Hepatocyte (in vitro differentiated cells): ENCODE measurements at places on chromosomes 1 and 21. TPM values are rescaled to one million over a fixed set of nuclear protein-coding genes. Genes with fewer than 3 reads are reported as not detected.

SLC66A1 gene
- 34.5 and 39.6 TPM in 2 replicates for polyA plus RNA-seq

DNA sequence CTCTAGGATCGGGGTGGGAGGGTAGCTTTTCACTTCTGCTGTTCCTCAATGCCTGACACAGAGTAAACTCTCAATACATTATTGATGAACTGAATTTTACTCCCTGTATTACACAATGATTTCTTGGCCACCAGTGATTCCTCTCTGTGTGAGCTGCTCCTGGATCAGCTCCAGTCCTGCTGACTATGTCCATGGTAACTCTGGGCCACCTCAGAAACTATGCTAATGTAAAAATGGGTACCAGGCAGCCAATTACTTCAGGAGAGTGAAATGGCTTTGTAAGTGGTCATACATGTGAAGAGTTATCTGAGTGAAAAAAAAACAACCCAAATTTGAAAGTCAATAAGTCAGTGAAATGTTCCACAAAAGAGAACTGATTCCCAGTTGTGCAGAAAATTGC, 311.0 kb downstream of the KCNH1 start:
- no peak for DNase-seq

DNA sequence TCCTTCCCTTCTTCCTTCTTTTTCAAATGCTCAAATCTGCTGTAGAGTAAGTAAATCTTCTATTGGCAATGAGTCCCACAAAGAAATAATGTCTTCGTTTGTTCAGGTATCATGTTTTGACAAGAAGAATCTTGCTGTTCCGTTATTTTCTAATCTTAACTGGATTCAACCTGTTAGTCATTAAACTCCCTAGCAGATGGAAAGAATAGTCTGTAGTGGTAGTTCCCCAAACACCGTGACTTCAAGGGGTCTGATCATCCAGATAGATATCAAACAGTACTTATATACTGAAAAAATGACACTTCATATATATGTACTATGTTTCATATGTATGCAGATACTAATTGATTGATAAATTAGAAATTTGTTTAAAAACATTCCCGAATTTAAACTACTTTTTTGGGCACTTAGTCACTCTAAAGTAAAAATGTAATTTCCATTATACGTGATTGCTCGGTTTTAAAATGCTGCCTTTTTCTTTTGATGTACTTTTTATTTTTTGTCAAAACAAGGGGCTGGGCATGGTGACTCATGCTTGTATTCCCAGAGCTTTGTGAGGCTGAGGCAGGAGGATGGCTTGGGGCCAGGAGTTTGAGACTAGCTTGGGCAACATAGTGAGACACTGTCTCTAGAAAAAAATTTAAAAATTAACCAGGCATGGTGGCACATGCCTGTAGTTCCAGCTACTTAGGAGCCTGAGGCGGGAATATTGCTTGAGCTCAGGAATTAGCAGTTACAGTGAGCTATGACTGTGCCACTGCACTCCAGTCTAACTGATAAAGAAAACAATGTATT, 335.7 kb upstream of the SNX7 start:
- DNase-seq: peak; percentile 31

DNA sequence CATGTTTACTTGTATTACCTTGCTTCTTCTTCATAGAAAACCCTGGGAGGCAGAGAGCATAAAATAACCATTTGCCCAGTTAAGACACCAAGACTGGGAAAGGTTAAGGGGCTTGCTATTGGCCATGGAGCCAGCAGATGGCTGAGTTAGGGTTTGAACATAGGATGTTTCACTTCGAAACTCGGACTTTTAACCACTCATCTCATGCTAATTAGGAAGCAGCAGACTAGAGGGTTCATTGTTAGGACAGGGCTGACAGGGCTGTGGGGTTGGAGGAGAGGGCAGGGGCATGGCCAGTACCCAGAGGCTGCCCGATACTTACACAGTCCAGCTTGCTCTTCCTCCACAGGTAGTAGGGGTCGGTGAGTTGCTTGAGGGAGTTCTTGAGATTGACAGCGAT, 17.0 kb downstream of the SLC26A9 start:
- no peak for DNase-seq

- DNase-seq: no peak
These were observed 25.6 kb downstream of the NR5A2 start for GRCh38 chr1:200053091-200053490.

- DNase-seq: peak; percentile 86
These were observed 986 bp upstream of the RNF186 start for GRCh38 chr1:19815801-19816736.
